Stimulated activated naive B cell treated with anti-CD40 and anti-IgM and Interleukin-4, amounts not matched to agents 10 μg/mL and 1 μg/mL and 100 μg/mL, for 72 hours (primary cell): ENCODE measurements at places on chromosomes 1 and 21.

- no peak for DNase-seq
Observed at GRCh38 chr1:190759807-190760206, 282.1 kb upstream of the BRINP3 start.

- DNase-seq = no peak
Observed at GRCh38 chr21:28207436-28208173, 785.1 kb downstream of the LTN1 start.

DNA sequence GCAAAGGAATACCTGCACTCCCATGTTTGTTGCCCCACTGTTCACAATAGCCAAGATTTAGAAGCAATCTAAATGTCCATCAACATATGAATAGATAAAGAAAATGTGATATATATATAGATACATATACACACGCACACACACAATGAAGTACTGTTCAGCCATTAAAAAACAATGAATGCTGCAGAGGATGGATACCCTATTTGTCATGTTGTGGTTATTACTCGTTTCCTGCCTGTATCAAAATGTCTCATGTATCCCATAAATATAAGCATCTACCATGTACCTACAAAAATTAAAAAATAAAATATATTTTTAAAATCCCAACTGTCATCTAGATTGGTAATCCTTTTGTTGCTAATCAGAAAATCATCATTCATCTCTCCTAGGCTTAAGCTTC is 634.8 kb upstream of the ADGRL2 start:
- DNase-seq = no peak

DNA sequence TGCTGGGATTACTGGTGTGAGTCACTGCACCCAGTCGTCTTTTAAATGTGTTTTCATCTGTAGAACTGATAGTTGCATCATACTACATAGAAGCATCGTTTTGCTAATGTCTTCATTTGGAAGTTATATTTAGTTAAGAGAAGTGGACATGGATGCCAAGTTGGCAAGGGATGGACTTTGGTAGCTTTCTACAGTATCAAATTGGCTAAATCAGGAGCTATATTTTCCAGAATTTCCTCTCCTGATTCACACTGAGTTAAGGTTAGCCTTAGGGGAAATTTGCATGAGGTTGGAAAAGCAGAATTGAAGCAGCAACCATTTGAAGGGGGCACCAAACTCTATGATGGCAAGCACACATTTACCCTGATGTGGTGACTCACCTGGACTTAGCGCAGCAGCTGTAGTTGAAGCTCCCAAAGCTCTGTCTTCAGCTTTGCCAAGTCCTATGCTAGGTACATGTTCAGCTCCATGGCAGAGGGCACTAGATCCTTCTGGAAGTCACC is 43.9 kb downstream of the DUSP10 start:
- no peak for DNase-seq

- no peak for DNase-seq
Observed at GRCh38 chr1:200438911-200439310, 29.1 kb upstream of the ZNF281 start.

GRCh38 chr1:239016337-239016736 is 370.0 kb upstream of the CHRM3 start:
- DNase-seq = no peak

GRCh38 chr1:150596095-150596892 is 16.9 kb upstream of the MCL1 start:
- DNase-seq = no peak

GRCh38 chr1:210328032-210328745 is 513 bp upstream of the HHAT start:
- DNase-seq = no peak

GRCh38 chr1:154741741-154742495 is 128.2 kb downstream of the KCNN3 start:
- no peak for DNase-seq

DNA sequence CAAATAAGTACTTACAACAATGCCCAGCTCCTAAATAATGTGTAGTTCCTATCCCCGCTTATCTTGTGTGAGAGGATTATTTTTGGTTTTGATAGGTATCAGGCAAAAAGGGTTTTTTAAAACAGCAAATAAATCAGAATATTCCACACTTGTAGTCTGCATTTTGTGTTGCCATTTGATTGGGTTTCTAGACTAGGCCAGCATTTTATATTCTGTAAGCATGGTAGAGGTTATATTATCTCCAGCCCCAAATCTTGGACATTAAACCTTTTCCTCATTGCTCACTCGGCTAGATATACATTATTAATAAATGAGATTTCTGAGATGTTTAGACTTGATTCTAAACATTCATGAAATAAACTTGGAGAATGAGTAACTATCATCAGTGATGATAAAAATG is 165.7 kb upstream of the C1orf21 start:
- no peak for DNase-seq

DNA sequence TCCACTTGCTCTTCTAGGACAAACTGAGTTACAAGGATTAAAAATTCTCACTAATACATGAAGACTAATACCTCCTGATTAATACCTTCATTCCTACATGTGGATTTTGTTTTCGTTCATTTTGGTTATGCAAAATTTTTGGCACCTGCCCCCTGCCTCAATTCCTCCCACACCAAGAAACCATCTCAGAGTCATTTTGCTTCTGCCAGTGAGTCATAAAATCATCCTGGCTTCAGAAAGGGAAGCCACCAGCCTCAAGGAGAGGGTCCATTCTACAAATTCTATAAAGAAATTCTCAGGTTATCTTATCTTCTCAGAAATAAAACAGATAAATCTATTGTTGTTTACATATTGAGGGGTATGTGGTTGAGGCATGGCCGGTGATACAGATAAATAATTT is 103.2 kb upstream of the COA6 start:
- no peak for DNase-seq

- DNase-seq = no peak
Observed at GRCh38 chr1:79006564-79006963, at the start of gene ADGRL4. ADGRL4 (minus strand) TSS chr1:79006730; CDS start chr1:79006654, 76 bp downstream.

- no peak for DNase-seq
Observed at GRCh38 chr1:92571578-92571977, 84.9 kb upstream of the GFI1 start.

DNA sequence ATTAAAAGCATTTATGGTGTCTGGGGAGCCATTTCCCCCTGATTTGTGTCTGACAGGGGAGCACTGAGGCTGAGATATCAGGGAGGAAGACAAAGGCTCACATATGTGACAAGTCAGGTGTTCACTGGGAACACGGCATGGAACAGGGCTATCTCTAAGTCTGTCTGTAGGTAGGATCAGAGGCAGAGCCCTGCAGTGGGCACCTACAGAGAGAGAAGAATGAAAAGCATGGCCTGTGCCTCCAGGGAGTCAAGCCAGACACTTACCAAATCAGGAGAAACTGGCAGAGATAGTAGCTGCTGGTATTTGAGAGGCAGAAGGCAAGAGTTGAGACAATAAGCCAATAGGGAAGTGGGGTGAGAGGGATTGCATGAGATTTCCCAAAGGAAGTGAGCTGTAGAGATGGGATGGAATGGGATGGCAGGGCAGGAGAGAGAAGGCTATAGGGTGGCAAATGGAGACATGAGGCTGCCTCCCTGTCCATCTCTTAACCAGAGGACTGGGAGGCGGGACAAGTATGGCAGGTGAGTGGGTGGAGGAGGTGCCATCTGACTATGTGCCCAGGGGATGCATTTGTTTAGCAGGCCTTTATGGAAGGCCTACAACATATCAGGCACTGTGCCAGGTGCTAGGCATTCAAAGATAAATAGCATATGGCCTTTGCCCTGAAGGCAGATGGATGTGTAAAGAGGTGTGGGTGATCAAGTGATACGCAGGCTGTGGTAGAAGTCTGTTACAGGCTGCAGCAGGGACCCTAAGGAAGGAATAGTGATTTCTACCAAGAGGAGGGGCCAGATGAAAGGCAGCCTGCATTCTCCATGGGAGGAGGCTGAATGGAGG is 136.2 kb upstream of the IPO9 start:
- DNase-seq = no peak

- DNase-seq = no peak
Observed at GRCh38 chr1:116886291-116886878, 23.3 kb upstream of the PTGFRN start.

GRCh38 chr1:53379662-53380002 is 51.8 kb upstream of the LRP8 start:
- no peak for DNase-seq

DNA sequence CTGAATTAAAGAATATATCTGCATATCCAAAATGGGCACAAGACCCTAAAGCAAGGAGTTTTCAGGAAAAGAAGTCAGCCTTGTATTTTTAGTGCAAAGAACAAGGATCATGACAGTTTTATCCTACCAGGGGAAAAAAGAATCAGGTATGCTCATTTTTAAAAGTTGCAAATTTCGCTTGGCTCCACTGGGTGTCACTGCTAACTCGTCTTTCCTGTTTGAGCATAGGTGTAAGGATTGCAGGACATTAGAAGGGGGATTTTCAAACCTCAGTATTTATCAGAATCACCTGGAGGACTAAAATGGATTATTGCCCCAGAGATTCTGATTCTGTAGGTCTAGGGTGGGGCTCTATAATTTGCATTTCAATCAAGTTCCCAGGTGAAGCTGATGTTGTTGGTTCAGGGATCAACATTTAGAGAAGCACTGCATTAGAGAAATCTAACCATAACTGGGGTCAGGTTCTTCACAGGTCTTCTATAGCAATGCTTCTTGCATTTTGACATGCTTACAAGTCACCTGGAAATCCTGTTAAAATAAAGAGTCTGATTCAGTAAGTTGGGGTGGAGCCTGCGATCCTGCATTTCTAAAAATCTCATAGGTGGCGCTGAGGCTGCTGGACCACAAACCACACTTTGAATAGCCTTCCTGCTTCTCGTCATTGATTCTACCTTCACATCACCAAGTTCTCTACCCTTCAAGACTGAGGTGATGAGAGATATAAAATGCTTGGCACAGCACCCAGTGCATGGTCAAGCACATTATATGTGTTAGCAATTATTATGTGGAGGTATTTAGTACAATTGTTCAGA is 39.6 kb downstream of the NUF2 start:
- DNase-seq = no peak

GRCh38 chr1:224897529-224898327 is 31.7 kb upstream of the DNAH14 start:
- no peak for DNase-seq

DNA sequence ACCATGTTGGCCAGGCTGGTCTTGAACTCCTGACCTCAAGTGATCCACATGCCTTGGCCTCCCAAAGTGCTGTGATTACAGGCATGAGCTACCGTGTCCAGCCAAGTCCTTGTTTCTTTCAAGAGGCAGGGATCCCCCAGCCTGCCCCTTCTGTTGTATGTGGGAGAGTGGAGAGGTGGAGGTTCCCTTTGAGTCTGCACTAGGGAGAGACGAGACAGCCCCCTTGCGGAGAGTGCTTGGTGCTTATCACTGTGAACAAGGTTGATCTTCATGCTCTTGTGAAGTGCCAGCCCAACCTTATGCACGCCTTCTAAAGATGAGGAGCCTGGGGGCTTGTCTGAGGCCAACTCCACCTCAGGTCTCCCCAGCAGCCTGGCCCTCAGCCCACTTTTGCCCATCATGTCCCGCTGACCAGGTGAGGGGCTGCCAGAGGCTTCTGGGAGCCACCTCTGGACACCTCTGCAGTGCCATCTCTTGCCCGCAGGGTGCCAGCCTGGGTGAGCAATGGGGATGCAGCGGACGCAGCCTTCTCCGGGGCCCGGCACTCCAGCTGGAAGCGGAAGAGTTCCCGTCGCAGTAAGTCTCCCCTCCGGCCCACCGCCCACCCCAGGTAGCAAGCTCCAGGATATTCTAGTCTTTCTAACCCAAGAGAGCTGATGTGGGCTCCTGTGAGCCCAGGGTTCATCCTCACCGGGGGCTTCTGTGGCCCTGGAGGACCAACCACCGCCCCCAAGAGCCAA is 62.3 kb downstream of the ARHGEF10L start:
- no peak for DNase-seq

DNA sequence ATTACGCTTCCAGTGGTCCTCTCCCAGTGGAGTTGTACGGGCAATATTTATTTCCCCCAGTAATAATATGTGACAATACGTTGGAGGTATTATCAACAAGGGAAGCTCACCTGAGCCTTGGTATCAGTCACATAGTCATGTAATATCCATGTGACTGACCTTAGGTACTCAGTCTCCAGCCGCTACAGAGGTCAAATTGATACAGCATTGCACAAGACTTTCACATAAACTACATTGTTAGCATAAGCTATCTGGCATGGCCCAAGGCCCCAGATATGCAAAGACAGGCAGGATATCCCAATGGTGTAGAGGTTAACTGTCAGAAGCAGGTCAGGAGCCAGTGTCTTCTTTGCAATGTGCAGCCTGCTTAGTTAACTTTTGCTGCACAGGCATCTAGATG is 15.3 kb upstream of the CHIT1 start:
- DNase-seq = no peak

- DNase-seq = no peak
Observed at GRCh38 chr1:156694690-156694962, 10.8 kb downstream of the CRABP2 start.

DNA sequence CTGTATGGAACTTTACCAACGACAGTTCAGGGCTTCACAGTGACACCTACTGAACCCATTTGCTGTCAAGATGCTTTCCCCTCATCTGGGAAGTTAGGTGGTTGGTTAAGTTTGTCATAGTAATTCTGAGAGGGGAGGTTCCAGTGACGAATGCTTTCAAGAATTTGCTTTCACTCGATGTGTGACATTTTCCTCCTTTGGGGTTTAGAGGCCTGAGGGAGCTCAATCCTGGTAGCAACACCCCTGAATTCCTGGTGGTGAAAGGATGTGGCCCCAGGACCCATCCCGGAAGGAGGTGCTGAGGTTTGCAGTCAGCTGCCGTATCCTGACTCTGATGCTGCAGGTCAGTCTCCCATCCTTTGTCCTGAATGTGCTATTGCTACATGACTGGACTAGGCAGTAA is 2.8 kb downstream of the PIGV start:
- DNase-seq = no peak

GRCh38 chr1:206420471-206420870 is 49.8 kb upstream of the IKBKE start:
- DNase-seq = no peak

DNA sequence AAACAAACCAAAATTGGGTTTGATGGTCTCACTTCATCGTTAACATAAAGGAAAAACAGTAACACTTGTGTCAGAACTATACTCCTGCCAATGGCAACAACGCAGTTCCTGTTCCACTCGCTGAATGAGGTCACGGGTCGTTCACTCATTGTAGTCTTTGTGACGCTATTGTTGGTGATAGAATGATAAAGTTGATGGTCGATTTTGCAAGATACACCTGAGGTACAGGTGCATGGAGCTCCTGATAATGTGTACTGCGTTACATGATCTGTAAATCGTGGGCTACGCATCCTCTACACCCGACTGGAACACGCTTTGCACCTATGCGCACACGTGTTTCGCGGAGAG is 391 bp upstream of the CENPS start:
- DNase-seq = no peak

GRCh38 chr1:233326319-233326718 is 1.2 kb upstream of the MAP3K21 start:
- no peak for DNase-seq

- no peak for DNase-seq
Observed at GRCh38 chr1:204192589-204193352, 3.5 kb downstream of the KISS1 start.
